Activated T-cell treated with anti-CD3 and anti-CD28 coated beads, Interleukin-2, amount 50 U/mL, for 72 hours (primary cell): ENCODE measurements at places on chromosomes 7 and 10.

- DNase-seq, result no peak
Observed at GRCh38 chr7:113004726-113005454, 81.7 kb downstream of the GPR85 start.

GRCh38 chr7:85719981-85720953, 533.4 kb upstream of the SEMA3D start:
- no peak for DNase-seq

- no peak for DNase-seq
Observed at GRCh38 chr7:18515067-18515466, 19.5 kb downstream of the HDAC9 start.

DNA sequence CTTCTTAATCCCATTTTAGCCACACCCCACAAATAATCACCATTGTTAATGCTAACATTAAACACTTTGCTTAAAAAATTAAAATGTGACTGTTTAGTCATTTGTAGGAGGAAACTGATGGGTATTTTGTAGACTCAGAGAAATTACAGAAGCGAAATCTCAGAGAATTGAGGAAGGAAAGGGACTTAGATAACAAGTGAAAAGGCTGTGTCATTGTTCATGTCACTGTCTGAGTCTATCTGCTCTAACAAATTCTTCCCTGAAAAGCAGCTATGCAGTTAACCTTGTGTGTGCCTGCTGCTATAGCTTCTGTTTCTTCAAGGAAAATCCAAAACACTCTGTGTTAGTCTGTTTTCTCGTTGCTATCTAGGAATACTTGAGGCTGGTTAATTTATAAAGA, 40.9 kb upstream of the PLXDC2 start:
- DNase-seq, result no peak

DNA sequence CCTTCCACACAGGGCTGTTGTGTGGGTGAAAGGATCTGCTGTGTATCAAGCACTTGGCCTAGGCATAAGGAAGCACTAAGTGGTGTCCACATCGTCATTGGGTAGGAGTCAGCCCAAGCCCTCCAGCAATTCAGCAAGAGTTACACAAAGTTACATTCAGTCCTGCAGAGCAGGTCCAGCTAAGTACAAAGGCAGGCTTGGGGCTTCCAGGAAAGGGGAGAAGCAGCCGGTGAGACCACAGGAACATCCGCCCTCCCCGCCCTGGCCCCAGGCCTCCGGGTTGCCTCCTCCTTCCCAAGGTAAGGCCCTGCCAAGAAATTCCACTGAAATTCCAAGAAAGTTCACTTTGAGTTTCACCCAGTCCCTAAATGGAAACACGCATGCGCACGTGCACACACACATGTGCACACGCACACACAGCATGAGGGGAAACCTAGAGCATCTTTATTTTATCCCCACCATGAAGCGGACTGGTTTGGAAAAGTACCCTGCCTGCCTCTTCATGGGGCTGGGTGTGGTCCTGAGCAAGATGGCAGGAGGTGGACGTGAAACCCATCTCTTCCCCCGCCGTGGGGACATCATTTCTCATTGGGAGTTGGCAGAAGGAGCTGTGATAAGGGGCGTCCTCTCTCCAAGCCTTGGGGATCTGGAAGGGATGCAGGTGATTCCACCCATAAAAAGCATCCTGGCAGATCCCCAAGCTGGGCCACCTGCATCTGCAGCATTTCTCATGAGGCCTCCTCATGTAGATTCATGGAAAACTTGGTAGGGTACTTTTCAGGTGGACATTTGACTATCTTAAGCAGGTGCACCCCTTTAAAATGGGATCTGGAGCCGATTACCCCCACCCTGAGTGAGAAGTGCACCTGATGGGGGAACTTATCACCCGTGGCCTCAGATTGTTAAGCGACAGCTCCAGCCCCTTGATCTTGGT, 69.1 kb upstream of the NANOS1 start:
- DNase-seq, result no peak

DNA sequence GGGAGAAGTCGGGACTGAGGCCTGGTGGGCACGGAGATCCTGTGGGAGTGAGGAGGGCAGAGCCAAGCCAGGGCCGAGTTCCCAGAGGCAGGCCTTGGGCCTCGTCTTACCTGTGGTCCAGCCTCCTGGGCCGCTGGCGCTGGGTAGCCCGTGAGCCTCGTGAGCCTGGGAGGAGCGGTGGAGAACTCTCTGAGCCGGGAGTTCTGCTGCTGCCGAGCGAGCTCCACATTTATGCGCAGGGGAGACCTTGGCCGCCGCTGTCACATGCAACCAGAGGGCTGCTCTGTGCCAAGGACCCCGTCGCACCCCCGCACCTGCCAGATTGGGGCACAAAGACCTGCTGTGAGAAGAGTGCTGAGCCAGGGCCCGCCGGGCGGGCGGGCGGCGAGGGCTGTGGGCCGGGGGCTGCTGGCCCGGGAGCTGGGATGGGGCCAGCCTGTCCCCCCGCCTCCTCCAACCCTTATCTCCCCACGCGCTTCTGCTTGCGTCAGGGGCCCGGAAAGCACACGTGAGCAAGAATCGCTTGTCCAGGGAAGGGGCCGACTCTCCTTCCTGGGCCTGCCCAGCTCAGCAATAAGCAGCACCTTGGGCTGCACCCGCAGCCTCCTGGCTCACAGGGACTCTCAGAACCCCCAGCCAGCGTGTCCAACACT, 10.2 kb downstream of the VENTX start:
- no peak for DNase-seq

GRCh38 chr7:148553979-148554378, 36.6 kb upstream of the C7orf33 start:
- no peak for DNase-seq

GRCh38 chr10:23980094-23980493, 228.8 kb upstream of the KIAA1217 start:
- DNase-seq, result no peak

DNA sequence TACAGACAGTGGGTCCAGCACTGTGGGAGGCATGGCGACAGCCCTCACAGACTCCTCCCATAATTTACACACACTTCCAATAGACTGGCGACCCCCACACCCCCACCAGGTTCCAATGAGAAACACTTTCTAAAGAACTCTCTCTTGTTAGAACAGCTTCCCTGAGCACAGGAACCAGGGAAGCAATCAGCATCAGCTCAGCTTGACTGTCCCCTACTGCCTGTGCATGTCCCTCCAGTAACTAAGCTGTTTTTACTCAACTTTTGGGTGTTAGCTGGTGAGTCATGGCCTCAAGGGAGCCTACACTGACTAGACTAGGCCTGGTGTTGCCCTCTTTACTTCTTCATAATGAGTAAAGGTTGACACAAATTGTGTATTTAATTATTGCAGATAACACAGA, 32.6 kb upstream of the HERPUD2 start:
- DNase-seq, result peak; percentile 74

DNA sequence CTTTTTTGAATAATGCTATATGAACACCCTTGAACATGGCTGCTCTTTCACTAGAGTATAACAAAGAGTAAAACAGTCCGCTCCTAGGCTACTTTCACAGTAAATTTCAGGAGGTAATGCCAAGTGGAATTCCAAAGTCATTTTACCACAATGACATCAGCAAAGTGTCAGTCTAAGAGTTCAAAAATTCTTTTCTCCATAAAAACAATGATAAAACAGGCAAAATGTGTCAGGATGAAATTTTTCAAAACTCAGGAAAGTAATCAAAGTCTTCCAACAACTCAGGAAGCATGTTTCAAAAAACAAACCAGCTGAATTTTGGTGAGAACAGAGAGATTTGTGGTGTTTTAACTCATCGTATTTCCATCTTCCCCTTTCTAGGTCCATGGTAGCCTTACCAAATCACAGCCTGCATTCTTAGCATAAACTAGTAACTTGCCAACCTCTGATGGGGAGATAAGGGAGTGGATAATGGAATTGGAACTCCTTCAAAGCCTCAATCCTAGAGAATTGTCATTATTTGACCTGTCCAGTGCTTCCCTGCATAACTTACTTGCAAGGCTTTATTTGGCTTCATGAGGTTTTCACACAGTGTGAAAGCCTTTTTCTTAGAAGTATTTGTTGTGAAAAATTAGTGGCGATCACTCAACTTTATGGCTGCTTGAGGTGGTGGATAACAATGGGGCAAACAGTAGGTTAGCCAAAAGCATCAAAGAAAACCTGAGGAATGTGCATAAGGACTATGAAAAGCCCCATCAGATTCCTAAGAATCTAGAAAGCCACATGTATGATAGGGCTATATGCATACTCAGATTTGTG, 302.7 kb downstream of the HDAC9 start:
- DNase-seq, result no peak

DNA sequence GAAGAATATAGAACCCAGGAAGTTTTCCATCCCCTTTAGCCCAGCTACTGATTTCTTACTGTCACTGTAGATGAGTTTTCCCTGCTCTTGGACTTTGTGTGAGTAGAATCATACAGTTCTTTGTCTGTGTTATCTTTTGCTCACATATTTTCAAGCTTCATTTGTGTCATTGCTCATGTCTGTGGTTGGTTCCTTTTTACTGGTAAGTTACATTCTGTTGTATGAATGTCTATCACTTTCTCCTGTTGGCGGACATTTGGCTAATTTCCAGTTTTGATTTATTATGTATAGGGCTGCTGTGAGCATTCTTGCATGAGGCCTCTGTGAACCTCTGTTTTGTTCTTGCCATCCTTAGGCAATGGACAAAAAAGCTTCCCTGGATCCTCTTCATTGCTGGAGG, 5.3 kb downstream of the GLRX3 start:
- no peak for DNase-seq

- no peak for DNase-seq
Observed at GRCh38 chr10:110144507-110144906, 62.9 kb upstream of the MXI1 start.

- DNase-seq, result no peak
Observed at GRCh38 chr10:2119316-2119715, 382.0 kb upstream of the ADARB2 start.

DNA sequence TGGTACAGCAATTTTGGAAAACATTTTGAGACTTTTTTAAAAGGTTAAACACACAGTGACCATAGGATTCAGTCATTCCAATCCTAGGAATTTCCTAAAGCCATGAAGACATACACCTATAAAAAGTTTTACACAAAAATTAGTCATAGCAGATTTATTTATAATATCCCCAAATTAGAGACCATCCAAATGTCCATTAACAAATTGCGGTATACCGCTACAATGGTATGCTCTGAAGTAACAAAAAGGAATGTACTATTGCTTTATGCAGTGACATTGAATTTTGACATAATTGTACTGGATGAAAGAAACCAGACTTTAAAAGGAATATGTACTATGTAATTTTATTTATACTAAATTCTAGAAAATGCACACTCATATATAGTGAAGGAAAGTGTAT, 362.8 kb downstream of the HGF start:
- DNase-seq, result no peak

GRCh38 chr10:16779384-16779915, 37.8 kb downstream of the RSU1 start:
- DNase-seq, result peak; percentile 74

GRCh38 chr7:68547181-68547580, 1051.1 kb upstream of the AUTS2 start:
- DNase-seq, result no peak

- no peak for DNase-seq
Observed at GRCh38 chr7:94417306-94417705, 22.6 kb downstream of the COL1A2 start.

DNA sequence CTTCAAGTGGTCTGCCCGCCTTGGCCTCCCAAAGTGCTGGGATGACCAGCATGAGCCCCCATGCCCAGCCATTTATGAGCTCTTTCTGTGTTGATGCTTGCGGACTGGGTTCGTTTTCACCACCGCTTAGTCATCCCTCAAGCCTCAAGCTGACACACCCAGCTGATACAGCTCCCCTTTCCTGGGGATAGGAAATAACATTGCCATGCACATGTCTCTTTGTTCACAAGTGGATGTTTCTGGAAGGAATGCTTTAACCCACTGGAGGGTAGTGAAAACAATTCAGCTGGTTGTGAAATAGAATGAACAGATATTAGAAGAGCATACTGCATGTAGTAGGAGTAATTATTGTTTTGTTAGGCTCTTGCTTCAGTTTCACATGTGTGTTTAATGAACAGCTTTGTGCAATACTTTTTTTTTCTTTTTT, 8.5 kb upstream of the METTL27 start:
- DNase-seq, result no peak

DNA sequence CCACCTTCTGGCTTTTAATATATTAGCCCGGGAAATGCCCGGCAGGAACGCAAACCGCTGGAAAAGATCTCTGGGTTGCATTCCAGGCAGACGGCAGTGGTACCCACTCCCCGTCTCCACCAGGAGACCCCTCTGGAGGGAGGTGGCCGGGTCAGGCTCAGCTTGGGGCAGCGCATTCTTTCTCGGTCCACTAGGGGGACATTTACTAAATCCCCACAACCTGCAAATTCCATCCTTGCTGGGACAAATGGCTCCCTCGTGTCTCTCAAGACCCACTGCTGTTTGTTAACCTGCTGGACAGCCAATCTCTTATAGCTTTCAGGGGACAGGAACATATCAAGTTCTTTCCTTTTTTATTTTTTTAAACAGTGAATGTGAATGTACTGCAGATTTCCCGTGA, 45.8 kb upstream of the CARD11 start:
- DNase-seq, result peak; percentile 18

- DNase-seq, result no peak
Observed at GRCh38 chr7:21443149-21443841, 15.4 kb downstream of the SP4 start.

GRCh38 chr10:100175875-100176274, 10.0 kb downstream of the ERLIN1 start:
- DNase-seq, result no peak

- DNase-seq, result peak; percentile 68
Observed at GRCh38 chr7:2417981-2418481, 14.6 kb downstream of the CHST12 start.

- no peak for DNase-seq
Observed at GRCh38 chr10:128084364-128084763, 41.9 kb downstream of the MKI67 start.

DNA sequence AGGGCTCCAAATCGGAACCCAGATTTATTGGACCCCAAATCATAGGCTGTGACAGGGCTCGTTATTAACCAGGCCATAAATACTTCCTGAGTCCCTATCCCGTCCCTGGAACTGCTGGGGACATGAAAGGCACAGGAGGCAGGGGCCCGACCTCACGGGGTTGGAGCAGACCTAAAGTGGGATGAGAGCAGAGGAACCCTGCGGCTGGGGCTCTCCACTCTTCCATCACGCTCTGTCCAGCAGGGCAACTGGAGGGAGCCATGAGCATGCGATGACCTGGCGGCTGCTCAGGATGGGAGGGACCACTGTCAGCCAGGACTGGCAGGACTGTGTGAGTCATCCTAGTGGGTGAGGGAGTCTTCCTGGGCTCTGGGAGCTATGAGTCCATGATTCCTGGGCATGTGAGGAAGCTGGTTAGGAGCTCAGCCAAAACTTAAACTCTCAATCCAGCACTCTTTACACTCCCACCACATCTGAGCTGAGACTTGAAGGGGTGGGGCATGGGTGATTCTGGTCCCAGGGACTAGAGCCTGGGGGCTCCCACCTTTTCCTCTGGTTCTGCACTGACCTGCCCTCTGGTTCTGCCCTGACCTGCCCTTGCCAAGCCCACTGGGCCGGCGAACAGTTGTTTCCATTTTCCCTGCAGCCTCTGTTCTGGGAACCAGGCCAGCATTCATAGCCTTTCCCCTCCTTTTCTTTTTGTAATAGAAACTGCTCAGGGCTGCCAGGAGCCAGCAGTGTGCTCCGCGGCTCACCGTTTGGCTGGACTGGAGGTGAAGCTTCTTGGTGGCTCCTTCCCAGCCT, 47.1 kb downstream of the SYPL1 start:
- DNase-seq, result no peak
